Activated CD8-positive, alpha-beta T cell treated with anti-CD3 and anti-CD28 coated beads, Interleukin-2, amount 10 ng/mL, durations not matched to agents 7 days and 5 days (primary cell): ENCODE measurements at places on chromosomes 7 and 10.

- DNase-seq = no peak
Observed at GRCh38 chr7:24401628-24402593, 117.9 kb downstream of the NPY start.

DNA sequence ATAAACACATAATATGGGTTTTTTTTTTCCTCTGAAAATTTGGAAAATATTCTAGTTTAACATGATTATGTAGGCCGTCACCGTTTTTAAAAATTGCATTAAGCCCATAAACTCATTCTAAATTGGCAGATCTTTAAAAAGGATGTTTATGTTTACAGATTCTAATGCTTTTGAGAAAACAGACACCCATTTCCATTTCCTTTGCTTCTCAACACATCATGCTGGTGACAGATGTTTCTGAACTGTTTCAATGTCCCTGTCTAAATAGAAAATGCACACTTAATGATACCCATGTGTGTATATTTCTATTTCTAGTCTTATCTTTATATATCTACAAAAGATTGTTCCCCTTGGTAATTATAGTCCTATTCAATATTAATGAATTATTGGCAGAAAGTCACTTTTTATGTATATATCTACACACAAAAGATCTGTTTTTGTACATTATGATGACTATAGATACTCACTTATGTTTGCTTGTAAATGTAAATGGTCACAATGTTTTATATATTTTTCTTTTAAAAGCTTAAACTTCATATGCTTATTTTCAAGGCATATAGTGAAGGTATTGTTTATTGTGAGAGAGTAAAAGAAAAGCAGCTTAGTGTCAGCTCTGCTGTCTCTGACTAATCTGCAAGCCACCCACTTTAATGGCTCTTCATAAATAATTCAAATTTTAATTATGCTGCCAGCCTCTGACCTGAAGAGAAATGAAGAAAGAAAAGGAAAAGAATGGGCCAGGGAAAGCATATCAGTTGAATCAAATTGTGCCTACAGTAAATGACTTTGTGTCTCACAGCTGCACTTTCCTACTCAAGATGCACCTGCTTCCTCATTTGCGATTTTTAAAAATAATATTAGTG is 179.4 kb downstream of the CACNA2D1 start:
- no peak for DNase-seq

- DNase-seq = no peak
Observed at GRCh38 chr10:73517166-73517888, 21.5 kb upstream of the PPP3CB start.

DNA sequence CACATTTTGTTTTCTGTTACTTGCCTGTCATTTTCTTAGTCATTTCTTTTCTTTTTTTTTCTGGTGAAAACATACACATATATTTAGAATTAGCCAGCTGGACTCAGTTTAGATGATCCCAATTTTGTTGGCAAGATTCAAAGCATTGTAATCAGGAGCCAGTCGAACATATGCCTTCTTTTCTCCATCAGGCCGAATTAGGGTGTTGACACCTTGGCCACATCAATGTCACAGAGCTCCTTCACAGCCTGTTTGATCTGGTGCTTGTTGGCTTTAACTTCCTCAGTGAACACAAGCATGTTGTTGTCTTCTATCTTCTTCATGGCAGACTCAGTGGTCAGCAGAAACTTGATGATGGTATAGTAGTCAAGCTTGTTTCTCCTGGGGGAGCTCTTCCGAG is 32.6 kb downstream of the PHF14 start:
- DNase-seq = no peak

DNA sequence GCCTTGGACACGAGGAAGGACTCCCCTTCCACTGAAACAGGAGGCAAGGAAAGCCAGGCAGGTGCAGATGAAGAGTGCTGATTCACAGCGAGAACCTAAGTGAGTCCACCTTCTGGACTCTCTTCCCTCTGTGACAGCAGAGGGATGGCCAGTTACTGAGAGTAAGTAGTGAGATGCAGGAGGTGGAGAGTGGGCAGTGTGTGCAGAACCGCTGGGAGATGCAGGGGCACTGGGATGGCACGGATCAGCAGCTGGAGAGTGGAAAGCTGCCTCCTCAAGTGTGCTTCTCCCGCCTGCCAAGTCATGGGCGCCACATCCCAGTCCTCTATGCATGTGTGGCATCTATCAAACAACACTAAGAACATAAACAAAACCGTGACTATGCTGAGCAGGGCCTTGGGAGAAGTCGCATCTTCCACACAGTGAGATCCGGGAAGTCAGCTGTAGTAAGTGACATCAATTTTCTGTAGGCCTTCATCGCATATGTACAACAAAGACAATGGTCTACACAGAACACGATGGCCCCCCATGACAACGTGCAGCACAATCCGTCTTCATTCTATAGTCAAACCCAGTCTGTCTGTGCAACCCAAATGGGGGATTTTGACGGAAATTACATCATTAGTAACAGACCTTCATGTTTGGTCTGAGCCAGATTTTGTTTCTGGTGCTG is 217.4 kb upstream of the KLF14 start:
- no peak for DNase-seq

DNA sequence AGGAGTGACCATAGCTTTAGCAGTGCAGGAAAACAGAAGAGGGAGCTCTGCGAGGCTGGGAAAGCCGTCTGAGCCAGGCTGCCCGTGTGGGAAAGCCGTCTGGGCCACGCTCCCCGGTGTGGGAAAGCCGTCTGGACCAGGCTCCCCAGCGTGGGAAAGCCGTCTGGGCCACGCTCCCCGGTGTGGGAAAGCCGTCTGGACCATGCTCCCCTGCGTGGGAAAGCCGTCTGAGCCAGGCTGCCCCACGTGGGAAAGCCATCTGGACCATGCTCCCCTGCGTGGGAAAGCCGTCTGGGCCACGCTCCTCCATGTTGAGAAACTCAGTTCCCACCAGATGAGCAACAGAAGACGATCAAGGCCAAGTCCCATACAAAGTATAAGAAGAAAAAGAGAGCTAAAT is 101.8 kb downstream of the GALNT11 start:
- DNase-seq = no peak

DNA sequence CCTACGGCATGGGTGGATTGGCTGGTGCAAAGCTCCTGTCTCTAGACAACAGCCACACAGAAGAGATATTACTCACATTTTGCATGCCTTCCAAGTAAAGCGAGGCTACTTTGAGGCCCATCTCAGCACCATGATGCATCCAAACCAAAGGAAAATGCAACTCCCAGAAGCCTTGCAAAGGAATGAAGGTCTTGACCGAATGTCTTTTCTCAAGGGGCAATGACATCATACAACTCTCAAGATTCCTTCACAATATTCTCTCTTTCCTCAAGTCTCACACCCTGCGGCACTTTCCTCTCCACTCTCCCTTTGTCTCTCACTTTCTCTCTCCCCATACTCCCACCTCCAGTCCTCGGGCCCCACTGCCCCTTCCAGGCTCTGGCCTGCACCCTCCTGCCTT is 44.8 kb upstream of the CPXM2 start:
- DNase-seq = no peak

DNA sequence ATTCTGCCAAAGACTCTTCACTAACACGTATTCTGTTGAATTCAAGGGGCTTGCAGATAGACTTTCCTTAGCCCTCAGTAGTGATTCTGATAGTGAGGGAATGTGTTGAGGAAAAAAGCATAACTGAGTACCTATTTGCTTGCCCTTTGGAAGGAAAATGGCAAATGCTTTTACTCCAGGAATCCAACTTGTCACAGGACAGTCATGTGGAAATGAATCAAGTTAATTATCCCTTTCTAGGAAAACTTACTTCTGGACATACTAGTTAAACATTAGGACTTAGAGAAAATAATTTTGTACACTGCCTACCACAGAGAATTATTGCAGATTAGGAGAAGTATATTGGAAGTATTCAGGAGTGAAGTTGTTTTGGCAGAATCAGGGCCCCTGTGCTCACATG is 148.9 kb upstream of the SLC13A1 start:
- DNase-seq = no peak

GRCh38 chr7:37987732-37988131 is 67.3 kb downstream of the EPDR1 start:
- no peak for DNase-seq

DNA sequence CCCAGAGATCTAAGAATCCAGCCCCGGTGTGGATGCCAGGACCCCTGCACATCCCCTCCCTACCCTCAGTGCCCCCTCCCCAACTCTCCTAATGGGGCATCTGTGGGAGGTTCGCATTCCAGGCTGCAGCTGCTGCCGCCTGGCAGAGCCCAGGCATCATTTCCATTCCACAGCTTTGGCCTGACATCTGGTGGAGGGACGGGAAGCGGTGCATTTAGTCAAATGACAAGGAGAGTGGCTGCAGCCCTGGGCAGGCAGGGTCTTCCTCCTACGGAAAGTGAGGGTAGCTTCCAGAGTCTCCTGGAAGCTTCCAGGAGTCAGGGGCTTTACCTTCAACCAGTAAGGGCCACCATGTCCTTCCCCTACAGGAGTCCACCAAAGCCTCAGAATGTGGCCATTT is 30.8 kb downstream of the PRLHR start:
- DNase-seq = no peak

- DNase-seq = no peak
Observed at GRCh38 chr10:101901340-101901739, 57.7 kb upstream of the KCNIP2 start.

DNA sequence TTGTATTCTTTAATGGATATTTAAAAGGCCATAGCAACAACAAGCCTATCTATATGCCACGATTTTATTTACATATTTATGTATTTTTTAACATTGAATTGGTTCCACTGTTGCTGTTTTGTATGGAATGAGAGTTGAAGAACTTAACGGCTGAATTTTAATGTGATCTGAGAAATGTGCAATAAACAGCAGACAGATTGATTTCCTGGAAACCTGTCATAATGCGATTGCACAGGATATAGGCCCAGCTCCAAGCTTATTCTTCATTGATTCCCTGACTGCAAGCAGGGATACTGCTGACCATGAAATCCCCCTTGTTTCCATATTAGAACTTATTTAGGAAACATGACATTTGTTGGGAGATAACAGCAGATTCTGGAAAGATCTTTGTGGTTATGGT is 195.6 kb downstream of the KCND2 start:
- DNase-seq = no peak

DNA sequence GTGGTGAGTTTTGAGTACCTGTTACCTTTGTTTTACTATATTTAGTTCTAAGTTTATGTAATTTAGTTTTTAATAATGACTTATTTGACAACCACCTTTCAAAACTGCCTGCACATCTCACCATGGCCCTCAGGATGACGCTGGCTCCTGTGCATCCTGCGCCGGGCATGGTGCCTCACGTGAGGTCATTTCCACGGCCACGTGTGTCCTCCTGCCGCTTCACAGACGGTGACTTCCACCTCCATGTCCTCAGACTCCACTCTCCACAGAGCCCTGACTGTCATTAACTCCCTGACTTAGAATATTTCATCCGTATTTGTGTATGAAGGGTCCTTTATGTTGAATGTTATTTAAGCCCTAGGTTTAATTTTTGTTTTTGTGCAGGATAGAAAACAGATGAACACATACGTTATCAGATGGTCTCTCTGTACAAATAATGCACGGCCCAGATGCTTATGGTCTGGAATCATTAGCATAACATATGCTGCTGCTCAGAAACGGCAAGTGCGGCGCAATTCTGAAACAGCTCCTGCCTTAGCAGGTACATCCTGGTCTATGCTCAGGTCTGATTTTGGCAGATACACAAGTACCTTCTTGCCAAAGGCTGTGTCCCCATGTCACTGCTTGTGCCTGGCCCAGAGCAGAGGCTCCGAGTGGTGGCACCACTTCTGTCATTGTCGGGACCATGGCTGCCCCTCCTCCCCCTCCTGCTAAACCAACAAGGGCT is 155.8 kb downstream of the WDR37 start:
- DNase-seq = no peak
